ENCODE measurements at places on chromosomes 16 and 17.

DNA sequence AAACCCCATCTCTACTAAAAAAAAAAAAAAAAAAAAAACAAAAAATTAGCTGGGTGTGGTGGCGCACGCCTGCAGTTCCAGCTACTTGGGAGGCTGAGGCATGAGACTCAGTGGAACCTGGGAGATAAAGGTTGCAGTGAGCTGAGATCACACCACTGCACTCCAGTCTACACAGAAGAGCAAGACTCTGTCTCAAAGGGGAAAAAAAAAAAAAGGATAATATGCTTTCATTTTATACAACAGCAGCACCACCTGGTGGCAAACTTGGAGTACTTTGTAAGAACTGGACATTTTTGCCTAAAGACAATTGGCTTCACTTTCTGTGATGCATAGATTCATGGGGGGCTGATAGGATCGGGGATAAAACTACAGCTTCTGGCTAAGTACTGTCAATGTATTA is 8.5 kb downstream of the CHTF8 start:
- peak; percentile 72 for DNase-seq

DNA sequence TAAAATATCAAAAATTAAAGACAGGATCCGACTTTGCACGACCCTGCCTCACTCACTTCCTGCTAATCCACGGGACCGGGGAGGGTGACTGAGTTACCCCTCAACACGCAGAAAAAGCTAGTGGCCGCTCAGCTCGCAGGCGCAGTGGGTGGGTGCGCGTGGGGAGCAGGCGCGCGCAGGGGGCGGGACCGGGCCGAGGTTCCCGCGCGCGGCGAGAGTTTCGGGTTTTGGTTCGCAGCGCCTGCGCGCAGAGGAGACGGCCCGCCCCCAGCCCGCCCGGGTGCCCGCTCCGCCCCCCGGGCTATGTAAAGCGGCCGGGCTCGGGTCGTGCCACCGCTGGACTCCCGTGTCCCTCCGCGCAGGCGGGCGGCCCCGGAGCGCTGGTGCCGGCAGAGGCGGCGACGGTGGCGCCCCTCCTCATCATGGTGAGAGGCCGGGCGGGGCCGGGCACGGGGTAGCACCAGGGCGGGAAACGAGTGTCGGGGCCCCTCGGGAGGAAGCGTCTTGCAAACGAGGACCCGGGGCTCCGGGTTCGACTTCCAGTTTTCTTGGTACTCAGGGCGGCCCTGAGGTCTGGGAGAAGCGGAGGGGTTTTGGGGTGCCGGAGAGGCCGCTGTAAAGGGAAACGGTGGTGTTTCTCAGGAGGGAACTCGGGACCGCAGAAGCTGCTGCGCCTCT is at the start of gene CNP:
Gene CNP (plus strand): TSS at position 333 of the 678 bp plus-strand sequence. CDS start 90 bp downstream, at position 423.
- DNase-seq, result peak; percentile 91

DNA sequence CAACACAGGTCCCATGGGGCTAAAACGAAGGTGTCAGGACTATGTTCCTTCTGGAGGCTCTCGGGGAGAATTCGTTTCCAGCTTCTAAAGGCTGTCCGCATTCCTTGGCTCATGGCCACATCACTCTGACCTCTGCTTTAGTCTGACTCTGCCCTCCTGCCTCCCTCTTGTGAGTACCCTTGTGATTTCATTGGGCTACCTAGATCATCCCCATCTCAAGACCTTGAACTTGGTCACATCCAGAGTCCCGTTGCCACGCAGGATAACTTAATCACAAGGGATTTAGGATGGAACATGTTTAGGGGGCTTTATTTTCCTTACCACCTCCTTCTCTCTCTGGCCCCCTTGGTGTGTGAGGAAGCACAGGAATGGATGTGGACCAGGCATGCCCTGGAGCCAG is 160.9 kb upstream of the PLCG2 start:
- no peak for DNase-seq

DNA sequence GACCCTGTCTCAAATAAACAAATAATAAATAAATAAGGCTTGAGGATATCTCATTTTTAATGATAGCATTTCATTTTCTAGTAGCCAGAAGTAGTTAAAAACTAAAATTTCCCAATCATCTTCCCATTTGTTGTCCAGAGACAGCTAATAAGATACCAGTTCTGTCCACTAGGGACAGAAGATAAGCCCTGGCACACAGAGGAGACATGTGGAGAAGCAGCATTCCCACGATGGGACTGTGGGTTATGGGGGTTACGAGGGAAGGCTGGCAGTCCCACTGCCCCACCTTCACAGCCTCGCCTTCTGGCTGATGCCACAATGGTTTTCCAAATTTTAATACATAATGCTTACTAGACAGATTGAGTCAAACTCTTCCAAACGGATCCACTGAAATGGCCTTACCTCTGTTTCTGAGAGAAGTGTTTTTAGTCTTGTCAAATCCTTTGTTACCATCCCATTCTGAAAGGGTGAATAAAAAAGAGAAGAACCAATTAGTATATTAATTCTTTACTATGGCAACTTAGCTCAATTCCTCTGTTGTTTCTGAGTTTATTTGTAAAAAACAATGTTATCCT is 44.2 kb downstream of the HELZ start:
- DNase-seq, result no peak

DNA sequence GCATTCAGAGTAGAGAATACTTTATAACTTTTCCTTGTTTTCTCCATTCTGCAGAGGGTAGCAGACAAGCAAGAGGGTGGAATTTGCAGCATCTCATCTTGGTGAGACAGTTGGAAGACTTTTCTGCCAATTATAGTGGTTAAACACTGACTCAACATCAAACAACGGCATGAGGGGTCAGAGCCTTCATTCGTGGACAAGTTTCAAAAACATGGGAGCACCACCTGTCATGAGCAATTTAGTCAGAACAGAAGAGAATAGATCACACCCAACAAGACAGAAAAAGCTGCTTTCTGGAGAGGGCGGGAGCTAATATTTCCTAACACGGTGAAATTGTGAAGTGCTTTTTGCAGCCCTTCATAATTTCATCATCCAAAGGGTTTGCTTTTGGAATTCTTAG is 17.9 kb upstream of the ZNF652 start:
- no peak for DNase-seq

GRCh38 chr17:78912082-78912481 is 9.1 kb upstream of the CEP295NL start:
- no peak for DNase-seq

GRCh38 chr16:88633684-88634140 is 4.7 kb upstream of the IL17C start:
- DNase-seq, result peak; percentile 52

DNA sequence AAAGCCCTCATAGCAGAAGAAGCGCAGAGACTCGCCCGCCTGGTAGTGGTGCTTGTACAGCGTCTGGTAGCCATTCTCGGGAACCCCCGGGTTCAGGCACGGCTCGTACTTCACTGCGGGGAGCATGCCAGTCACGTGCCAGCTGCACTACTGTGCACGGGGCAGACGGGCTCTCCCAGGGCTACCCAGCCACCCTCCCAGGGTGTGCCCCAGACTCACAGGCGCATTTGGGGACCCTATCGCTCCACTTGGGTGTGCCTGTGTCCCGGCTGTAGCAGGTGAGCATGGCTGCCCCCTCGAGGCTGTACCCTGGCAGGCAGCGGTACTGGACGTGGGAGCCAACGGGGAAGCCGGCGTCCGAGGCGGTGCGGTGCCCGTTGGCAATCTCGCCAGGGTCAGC is 10.3 kb upstream of the CDIPT start:
- no peak for DNase-seq

DNA sequence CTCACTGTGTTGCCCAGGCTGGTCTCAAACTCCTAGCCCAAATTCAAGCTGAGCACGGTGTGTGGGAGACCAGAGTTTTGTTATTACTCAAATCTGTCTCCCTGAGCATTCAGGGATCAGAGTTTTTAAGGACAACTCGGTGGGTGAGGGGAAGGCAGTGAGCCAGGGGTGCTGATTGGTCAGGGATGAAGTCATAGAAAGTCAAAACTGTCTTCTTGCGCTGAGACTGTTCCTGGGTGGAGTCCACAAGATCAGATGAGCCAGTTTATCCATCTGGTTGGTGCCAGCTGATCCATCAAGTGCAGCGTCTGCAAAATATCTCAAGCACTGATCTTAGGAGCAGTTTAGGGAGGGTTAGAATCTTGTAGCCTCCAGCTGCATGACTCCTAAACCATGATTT is 346.3 kb downstream of the TMEM114 start:
- DNase-seq, result no peak

DNA sequence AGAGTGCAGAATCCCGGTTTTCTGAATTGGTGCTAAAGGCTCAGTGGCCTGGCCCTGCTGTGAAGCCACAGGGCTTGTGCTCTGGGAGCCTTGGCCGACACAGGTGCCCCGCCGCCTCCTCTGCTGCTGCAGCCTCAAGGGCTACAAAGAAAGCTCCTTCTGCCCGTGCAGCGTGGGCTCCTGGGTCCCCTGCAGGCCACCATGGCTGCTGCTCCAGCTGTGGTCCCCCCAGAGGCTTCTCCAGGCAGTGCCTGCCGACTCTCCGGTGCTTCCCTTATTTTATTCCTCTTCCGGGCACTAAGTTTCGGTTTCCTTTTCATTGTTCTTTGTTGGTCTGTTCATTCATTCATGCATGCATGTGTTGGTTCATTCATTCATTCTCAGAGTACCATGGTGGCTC is 53.1 kb downstream of the CMIP start:
- no peak for DNase-seq

GRCh38 chr17:62187681-62188080 is 122.6 kb upstream of the MED13 start:
- DNase-seq, result no peak

GRCh38 chr17:80698297-80698696 is 153.7 kb downstream of the RPTOR start:
- no peak for DNase-seq

DNA sequence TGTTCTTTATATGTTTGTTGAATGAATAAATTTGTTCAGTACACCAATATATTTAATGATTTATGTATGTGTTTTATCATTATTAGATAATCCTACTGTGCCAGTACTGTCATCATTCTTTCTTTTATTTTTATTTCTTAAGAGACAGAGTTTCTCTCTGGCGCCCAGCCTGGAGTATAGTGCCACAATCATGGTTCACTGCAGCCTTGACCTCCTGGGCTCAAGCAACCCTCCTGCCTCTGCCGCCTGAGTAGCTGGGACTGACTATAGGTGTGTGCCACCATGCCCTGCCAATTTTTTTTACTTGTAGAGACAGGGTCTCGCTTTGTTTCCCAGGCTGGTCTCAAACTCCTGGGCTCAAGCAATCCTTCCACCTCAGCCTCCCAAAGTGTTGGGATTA is 41.8 kb downstream of the PAFAH1B1 start:
- DNase-seq, result no peak

- no peak for DNase-seq
Measured at GRCh38 chr17:55037828-55038227, 69.3 kb downstream of the STXBP4 start.

DNA sequence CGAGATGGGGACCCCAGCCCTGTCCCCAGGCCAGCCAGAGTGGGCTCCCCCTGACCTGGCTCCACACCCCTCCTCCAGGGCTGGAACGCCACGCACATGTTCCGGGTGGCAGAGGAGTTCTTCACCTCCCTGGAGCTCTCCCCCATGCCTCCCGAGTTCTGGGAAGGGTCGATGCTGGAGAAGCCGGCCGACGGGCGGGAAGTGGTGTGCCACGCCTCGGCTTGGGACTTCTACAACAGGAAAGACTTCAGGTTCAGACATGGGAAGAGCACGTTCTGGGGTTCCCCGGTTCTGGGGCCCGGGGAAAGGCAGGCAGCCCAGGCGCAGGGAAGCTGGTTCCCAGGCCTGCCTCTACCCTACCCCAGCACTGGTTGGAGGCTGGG is 4.6 kb downstream of the ACE start:
- no peak for DNase-seq

DNA sequence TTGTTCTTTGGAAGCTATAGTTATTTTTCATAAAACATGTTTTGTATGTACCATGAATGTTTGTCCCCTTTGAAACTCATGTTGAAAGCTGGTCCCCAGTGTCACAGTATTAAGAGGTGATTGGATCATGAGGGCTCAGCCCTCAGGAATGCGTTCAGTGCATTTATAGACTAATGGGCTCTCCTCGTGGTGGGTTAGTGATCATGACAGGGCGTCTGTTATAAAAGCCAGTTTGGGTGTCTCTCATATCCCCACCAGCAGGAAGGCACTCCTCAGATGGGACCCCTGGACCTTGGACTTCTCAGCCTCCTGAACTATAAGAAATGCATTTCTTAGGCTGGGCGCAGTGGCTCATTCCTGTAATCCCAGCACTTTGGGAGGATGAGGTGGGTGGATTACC is 10.4 kb downstream of the BANP start:
- no peak for DNase-seq

GRCh38 chr17:53032861-53033271 is 789.9 kb upstream of the KIF2B start:
- no peak for DNase-seq

DNA sequence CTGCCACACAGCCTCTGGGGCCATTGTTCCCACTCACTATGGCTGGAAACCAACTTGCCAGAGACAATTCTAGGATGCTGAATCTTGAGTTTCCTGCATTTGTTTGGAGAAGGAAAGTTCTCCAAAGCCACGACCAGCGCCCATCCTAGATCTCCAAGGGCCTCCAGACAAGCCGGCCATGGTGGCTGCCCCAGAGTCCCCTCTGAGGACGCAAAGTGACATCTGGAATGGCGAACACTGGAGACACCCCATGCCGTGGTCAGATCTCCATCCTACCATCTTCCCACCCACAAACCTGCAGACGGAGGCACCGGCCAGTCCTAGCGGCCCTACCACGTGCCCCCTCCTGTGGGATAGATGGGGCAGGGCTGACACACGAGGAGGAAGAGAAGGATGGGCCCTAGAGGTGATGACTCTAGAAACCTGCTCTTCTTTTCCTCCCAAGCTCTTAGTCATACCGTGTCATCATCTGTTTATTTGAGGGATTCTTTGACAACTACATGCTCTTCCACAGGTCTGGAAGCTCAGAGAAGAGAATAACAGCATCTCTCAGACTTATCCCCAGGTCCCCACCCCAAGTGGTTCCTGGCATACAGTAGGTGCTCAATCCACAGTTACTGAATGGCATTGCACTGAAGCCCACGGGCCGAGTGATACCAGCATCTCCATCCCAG is 71.3 kb downstream of the MYH11 start:
- no peak for DNase-seq

- DNase-seq, result no peak
Measured at GRCh38 chr16:12245921-12246720, 269.6 kb downstream of the SNX29 start.

- DNase-seq, result no peak
Measured at GRCh38 chr17:42555122-42555622, 2.4 kb downstream of the HSD17B1 start.

GRCh38 chr17:45114117-45114932 is 18.0 kb downstream of the PLCD3 start:
- no peak for DNase-seq
